Type B pancreatic cell (in vitro differentiated cells): ENCODE measurements at places on chromosomes 3 and 15.
A peak's percentile ranks its signal among the peaks of the same experiment; 100 is the strongest.

DNA sequence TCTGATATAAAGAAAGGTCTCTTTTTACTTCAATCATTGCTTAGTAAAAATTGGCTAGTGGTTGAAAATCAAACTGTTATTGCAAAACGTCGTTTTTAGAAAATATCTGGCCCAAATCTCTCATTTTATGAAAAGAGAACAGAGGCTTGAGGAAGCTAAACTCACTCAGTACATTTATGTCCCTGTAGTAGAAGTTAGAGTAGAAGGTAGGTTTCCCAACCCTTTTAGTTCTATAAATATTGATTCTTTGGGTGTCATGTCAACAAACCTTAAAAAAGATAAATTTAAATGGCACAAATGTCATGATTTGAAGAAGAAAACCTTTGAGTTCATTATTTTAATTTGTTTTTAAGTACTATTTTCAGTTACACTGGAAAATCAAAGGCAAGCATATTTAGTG lies 722.3 kb upstream of the NECTIN3 start:
- no peak for DNase-seq
- H3K4me3 ChIP-seq = no peak overlapping the region
- H3K4me1 ChIP-seq = peaks cover 13% of the 10 kb centered on the region

DNA sequence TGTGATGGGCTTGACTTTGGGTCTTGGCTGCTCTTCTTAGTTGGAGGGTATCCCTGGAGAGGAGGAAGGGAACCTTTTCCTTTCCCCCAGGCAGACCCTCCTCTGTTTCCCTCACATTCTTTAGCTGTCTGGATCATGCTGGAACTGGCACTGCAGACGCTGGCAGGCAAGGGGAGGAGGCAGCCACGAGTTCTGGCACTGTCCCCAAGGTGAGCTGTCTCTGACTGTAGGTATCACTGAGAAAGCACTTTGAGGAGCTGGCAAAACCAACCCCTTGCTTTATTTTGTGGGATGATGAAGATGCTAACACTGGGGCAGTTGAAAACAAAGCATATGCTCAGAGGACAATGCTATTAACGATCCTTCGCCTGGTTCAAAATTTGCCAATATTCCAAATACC lies 175.0 kb downstream of the SOX2 start:
- no peak for DNase-seq
- H3K4me1 ChIP-seq = no peaks in the 10 kb centered on the region
- H3K27me3 ChIP-seq = no peaks in the 10 kb centered on the region
- H3K36me3 ChIP-seq = no peaks in the 10 kb centered on the region
- H3K4me3 ChIP-seq = no peak overlapping the region
- H3K27ac ChIP-seq = no peak overlapping the region

DNA sequence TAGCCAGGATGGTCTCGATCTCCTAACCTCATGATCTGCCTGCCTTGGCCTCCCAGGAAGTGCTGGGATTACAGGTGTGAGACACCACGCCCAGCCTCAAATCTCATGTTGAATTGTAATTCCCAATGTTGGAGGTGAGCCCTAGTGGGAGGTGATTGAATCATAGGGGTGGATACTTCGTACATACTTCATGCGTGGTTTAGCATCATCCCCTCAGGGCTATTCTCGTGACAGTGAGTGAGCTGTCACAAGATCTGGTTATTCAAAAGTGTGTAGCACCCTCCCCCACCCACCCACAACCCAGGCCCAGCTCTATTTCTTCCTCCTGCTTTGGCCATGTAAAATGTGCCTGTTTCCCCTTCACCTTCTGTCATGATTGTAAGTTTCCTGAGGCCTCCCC lies 236.9 kb upstream of the IL12A start:
- no peak overlapping the region for H3K27ac ChIP-seq
- no peaks in the 10 kb centered on the region for H3K27me3 ChIP-seq
- no peak for DNase-seq
- H3K4me1 ChIP-seq = no peaks in the 10 kb centered on the region

- peaks cover 16% of the 10 kb centered on the region for H3K36me3 ChIP-seq
- peaks cover 38% of the 10 kb centered on the region for H3K4me1 ChIP-seq
- H3K27ac ChIP-seq = peak overlapping the region; percentile 63
- H3K27me3 ChIP-seq = no peaks in the 10 kb centered on the region
- no peak overlapping the region for H3K4me3 ChIP-seq
- DNase-seq = no peak
Observed at GRCh38 chr3:177150970-177151627, 46.2 kb downstream of the TBL1XR1 start.

- H3K4me3 ChIP-seq = no peak overlapping the region
- peaks cover 21% of the 10 kb centered on the region for H3K4me1 ChIP-seq
- no peak overlapping the region for H3K27ac ChIP-seq
- H3K36me3 ChIP-seq = peaks cover 2% of the 10 kb centered on the region
- H3K27me3 ChIP-seq = no peaks in the 10 kb centered on the region
- no peak for DNase-seq
Observed at GRCh38 chr3:119636249-119636648, 24.1 kb downstream of the POPDC2 start.

- no peaks in the 10 kb centered on the region for H3K27me3 ChIP-seq
- H3K4me1 ChIP-seq = peaks cover 52% of the 10 kb centered on the region
- H3K4me3 ChIP-seq = peak overlapping the region; percentile 80
- peaks cover 15% of the 10 kb centered on the region for H3K36me3 ChIP-seq
Observed at GRCh38 chr3:152299249-152299976, 30.7 kb downstream of the MBNL1 start.

GRCh38 chr3:2948882-2949281 lies 161.3 kb downstream of the IL5RA start:
- no peak overlapping the region for H3K4me3 ChIP-seq
- H3K27me3 ChIP-seq = no peaks in the 10 kb centered on the region

DNA sequence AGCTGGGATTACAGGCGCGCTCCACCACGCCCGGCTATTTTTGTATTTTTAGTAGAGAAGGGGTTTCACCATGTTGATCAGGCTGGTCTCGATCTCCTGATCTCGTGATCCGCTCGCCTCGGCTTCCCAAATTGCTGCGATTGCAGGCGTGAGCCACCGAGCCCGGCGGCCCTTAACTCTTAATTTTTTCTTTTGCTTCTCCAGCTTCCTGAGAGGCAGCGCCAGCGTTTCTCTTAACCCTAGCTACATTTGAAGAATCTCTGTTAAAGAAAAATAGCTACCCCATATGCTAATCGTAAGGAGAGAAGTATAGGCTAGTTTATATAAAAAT lies 465 bp upstream of the GK5 start:
- H3K4me1 ChIP-seq = peaks cover 14% of the 10 kb centered on the region
- H3K36me3 ChIP-seq = no peaks in the 10 kb centered on the region
- no peaks in the 10 kb centered on the region for H3K27me3 ChIP-seq
- DNase-seq = no peak
- H3K4me3 ChIP-seq = peak overlapping the region; percentile 94
- H3K27ac ChIP-seq = peak overlapping the region; percentile 84

DNA sequence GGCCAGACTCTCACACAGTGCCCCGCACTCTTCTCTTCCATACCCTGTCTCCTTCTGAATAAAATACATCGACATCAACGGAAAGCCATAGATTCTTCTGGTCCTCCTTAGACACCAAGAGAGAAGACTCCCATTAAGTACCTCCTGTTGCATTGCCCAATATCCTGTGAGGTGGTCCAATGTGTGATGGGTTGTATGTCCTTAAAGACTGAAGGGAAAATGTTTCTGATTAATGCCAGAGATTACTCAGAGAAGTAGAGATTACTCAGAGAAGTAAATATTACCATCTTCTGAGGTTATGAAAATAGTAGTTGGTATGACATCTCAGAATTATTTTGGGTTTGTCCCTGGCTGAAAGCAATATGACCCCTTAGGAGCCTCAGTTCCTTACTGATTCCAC lies 60.8 kb upstream of the GALNT15 start:
- DNase-seq = no peak
- H3K27ac ChIP-seq = no peak overlapping the region
- no peaks in the 10 kb centered on the region for H3K36me3 ChIP-seq
- no peak overlapping the region for H3K4me3 ChIP-seq

GRCh38 chr3:52246728-52247408 lies 1.3 kb downstream of the PPM1M start:
- H3K4me3 ChIP-seq = peak overlapping the region; percentile 75
- no peak for DNase-seq
- H3K4me1 ChIP-seq = no peaks in the 10 kb centered on the region

DNA sequence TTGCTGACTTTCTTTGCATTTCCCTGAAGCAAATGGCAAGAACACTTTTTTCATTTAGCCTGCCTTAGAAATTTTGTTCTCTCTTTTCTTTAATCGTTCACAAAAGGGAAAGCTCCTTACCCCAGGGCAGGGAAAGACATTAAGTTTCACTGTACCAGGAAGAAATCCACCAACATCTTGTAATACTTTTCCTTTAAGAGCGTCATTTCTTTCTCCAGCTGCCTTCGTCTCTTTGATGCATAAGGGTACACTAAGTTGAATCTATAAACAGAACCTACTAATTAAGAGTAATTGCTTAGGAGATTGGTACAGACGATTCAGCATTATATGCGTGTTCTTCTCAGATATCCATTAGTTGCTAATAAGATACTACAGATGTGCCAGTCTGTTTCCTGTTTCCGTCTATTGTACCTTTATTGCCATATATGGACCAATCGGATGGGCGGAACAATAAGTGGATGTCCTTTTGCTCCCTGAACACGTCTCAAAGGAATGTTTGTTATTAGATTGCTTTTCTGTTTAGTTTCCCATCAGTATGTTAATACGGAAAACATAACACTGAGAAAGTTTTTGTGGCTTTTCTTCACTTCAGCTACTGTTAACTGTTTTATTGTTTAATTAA lies 276.7 kb upstream of the RARB start:
- no peak for DNase-seq
- H3K4me1 ChIP-seq = peaks cover 30% of the 10 kb centered on the region
- no peak overlapping the region for H3K27ac ChIP-seq
